ENCODE measurements at places on chromosomes 4 and X.
A peak's percentile ranks its signal among the peaks of the same experiment; 100 is the strongest.

GRCh38 chr4:168717847-168718246, 221.0 kb downstream of the PALLD start:
- no peak for DNase-seq

DNA sequence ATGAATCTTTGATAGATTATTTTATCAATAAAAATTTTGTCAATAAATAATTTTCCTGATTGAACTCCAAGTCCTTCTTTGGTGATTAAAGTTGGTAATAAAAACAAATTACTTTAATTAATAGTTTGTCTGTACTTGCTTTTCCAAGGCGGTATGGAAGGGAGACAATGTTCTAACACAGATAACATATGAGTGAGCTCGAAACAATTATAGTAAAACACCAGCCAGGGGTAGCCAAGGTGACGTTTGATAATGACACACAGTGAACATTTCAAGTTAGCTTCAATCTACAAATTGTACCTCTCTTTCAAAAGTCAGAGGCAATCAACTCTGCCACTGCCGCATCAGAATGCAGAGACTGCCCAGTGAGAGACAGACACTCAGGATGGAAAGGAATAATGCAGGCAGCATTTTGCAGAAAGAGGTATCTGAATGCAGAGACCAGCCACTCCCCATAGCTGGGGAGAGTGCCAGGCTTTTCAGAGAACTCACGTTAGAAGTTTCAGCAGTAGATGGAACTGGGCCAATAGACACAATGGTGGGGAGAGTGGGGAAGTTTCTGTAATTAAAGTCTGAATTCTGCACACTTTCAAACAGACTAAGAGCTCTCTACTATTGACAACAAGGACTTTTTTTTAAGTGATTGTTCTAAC, 18.1 kb upstream of the ATOH1 start:
- DNase-seq: no peak

DNA sequence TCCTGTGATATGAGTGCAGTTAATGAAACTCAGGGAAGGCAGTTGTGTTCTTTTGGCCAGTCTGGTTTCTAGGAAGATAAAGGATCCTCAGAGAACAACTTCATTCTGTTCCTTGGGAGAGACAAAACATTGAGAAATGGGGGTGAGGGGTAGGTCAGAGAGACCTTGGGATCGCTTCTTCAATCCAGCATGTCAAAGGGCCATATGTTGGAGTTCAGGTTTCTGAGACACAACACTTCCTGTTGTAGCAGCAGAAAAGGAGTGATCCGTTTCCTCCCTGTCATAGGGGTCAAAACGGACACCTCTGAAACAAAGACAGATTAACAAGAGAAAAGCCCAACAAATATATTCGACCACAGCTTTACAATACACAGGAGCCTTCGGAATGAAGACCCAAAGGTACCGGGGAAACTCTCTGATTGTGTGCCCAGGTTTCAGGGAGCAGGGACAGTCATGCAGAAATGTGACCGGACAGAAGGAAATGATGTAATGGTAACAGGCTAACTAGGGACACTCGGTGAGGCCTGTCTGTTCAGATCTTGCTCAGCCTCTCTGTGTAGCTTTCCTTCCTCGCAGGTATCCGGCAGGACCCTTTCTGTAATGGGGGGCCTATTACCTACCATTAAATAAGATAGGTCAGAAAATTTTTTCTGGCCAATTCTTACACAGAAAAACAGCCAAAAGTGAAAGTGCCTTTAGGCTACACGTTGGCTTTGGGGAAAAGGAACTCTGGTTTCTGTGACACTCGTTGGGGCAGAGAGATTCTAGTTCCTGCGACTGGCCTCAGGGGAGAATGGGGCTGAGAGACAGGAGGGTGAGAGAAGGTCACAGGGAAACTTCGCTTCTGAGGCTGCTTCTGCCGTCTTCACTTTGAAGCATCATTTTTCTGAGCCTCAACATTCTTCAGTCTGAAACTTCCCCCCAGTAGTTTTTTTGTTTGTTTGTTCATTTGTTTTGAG, 103.3 kb upstream of the TLR3 start:
- DNase-seq: no peak

GRCh38 chrX:4320436-4320947, 607.0 kb upstream of the PRKX start:
- no peak for DNase-seq

DNA sequence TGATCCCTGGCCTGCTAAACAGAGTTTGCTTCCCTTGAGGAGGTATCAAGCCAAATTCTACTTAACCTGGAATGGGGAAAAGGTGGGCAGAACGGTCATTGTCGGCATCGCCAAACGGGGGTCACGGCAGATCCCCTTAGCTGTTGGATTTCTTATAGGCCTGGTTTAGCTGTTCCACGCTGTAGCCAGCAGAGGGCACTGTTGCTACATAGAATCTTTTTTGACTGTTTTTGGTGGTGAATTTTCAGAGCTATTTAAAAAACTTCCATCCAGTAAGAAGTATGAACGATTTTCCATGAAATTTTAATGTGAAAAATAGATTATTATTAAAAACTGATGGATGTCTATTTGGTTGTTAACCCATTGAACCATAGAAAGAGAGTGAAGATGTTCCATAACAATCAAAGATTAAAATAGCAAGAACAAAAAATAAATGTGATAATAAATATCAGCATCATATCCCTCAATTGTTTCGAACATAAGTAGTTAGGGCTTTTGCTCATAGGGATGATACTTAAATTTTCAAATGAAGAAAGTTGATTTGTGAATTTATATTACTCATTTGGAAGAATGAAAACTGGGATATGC, 56.6 kb downstream of the LINC00632 start:
- peak; percentile 77 for DNase-seq

DNA sequence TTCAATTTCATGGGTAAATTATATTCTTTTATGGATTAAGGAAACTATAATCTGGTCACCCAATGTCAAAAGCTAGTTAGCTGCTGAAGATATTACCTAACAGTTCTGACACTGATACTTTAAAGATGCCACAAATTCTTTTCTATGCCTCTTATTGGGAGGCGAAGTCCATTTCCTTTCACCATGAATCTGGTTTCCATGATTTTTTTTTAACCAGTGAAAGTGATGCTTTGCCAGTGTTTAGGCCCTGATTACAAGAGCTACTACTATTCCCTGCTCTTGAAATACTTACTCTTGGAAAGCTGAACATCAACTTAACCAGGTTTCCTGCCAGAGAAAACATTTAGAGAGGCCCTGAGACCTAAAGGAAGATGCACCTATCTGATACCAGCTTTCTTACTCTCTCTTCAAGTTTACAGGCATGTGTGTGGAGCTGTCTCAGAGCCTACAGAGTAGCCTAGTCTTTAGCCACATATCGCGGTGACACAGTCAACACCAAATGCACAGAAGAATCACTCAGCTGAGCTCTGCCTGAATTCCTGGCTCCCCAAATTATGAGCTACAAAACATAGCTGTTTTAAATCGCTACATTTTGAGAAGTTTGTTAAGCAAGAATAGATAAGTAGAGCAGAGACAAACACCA, 1280.8 kb downstream of the PCDH7 start:
- no peak for DNase-seq

GRCh38 chrX:150421816-150422215, 58.7 kb downstream of the MAMLD1 start:
- no peak for DNase-seq

- DNase-seq: no peak
These were observed 31.6 kb downstream of the UBE2K start for GRCh38 chr4:39729557-39729956.

GRCh38 chr4:75907966-75908365, 5.7 kb upstream of the PPEF2 start:
- DNase-seq: no peak

DNA sequence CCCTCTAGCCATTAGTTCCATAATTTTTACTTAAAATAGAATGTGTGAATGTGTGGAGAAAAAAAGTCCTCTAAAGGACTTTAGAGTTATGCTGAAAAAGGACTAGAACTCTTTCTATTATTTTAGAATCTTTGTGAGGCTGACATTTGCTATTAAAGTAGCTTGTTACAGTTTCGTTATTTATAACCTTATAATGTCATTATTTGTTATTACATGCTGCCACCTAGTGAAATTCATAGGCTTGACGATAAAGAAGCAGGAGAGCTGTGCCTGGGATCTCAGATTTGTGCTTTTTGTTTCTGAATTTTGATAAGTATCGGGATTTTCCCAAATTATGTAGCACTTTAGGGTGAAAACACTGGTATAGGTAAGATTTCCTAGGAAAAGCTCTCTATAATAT, 38.5 kb upstream of the TAPT1 start:
- DNase-seq: peak; percentile 67

DNA sequence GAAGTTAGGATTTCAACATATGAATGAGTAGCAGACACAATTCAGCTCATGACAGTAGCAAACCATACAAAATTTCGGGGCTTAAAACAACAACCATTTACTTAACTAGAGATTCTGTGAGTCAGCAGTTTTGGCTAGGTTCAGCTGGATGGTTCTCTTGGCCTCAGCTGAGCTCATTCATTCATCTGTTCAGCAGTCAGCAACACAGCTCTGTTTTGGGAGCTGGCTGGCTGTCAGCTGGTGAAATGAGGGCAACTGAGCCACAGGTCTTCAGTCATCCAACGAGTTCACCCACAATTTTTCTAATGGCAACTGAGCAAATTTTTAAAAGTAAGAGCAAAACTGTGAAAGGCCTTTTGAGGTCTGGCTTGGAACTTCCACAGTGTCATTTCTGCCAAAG, 2005.1 kb upstream of the AGA start:
- DNase-seq: no peak

- DNase-seq: no peak
These were observed 9.3 kb upstream of the SAT1 start for GRCh38 chrX:23773601-23774175.

GRCh38 chr4:15197005-15197404, 194.7 kb downstream of the CPEB2 start:
- DNase-seq: peak; percentile 27

- no peak for DNase-seq
These were observed 34.7 kb downstream of the RTL3 start for GRCh38 chrX:78624426-78624825.

DNA sequence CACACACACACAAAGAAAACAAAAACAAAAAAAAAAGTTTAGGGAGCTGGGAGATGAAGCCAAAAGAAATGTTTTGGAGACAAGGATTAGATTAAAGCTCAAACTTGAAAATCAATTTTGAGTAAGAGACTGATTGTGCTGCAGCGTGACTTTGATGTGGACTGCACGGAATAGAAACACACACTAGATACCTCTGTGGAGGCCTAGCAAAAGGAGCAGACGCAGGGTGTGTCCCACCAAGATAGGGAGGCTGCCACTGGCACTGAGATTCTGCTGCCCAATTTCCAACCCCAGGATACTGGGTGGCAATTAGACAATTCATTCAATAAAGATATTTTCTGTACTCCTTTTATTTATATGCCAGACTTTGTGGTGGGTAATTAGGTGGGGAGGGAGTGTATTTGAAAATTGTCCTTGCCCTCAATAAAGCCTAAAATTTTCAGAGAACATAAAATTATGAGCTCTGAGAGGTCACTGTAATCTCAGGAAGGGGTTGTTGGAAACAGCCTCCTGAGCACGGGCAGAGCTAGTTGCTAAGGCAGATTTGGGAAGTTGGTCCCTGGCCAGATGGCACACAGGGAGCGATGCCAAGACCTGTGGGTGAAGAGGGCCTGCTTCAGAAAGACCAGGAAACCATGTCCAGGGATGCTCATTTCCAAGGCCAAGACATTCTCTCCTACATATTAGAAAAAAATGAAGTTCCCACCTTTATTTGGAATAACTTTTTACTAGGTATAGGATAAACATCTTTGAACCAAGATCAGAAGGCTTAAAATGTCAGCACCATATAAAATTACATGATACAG, 1.9 kb upstream of the PPP3CA start:
- DNase-seq: peak; percentile 70

DNA sequence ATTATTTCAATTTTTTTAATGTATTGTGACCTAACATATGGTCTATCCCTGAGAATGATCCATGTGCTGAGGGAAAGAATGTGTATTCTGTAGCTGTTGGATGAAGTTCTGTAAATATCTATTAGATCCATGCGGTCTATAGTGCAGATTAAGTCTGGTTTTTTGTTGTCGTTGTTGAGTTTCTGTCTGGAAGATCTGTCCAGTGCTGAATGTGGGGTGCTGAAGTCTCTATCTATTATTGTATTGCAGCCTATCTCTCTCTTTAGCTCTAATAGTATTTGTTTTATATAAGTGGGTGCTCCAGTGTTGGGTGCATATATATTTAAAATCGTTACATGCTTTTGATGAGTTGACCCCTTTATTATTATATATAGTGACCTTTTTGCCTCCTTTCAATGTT, 26.2 kb upstream of the PAGE3 start:
- DNase-seq: no peak

DNA sequence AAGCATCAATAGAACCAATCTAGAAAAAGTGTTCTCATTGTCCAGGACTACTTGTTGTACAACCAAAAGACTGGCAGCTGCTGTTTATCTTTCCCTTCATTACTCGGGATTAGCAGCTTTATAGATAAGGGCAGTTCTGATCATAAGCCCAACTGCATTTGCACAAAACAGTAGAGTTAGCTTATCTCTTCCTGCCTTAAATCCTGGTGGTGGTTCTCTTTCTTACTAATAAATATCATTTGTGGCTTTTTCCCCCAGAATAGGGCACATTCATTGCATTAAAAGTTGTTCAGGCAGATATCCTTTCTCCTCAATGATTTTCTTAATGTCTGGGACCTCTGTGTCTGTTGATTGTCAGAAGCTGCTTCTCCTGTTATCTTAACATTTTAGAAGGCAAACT, 20.2 kb upstream of the RRAGB start:
- DNase-seq: no peak

- no peak for DNase-seq
These were observed 28.1 kb upstream of the TXK start for GRCh38 chr4:48162162-48162561.

DNA sequence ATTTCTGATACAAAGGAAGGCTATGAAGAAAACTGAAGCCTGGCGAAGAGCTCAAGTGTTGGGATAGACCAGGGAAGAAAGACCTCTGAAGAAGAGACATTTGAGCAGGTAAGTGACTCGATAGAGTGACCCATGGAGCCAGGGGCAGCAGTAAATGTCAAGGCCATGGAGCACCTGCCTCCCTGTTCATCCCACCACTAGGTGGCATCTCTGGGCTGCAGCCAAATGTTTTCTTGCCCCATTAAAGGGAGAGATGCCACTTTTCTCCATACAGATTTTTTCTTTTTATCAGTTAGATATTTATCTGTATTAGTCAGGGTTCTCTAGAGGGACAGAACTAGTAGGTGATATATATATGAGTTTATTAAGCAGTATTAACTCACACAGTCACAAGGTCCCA, 4.9 kb upstream of the ZNF81 start:
- peak; percentile 78 for DNase-seq

GRCh38 chr4:184409911-184410692, 64.2 kb downstream of the IRF2 start:
- DNase-seq: no peak

GRCh38 chr4:104451573-104451972, 43.1 kb downstream of the CXXC4 start:
- DNase-seq: peak; percentile 32
